ENCODE measurements at places on chromosomes 4 and X.

DNA sequence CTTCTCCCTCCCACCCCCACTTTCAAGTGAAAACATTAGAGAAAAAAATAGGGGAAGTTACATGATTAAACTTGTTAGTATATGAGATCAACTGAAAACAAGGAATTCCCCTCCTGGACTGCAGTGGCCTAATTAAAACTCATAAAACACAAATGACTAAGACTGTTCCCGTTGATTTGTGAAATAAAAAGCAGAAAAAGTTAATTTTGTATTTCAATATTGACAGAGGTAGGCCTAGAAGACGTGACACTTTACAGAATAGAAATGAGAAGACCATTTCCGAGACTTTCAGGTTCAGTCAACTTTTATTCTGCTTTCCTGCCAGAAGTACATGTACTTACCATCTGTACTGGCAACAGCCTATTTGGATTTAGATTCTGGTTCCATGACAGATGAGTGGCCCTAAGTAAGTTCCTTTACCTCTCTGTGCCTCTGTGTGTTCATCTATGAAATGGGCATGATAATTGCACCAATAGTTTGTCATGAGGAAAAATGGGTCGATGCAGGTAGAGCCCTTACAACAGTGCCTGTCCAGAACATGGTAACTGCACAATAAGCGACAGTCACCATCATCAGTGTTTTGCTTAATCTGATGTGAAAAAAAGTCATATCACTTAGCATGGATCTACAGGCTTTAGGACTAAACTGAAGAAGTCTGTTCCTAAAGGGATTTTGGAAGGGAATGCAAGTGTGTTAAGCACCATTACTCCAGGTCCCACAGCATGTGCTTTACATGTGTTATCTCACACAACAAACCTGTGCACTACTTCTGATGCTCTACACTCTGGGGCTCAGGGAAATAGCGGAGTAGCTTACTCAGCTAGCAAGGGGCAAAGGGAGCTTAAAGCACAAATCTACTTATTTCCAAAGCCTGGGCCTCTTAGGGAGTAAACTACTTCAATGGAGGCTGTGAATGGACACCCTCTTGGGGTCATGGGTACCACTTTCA, 562.3 kb upstream of the DIPK2B start:
- DNase-seq = peak; percentile 82

DNA sequence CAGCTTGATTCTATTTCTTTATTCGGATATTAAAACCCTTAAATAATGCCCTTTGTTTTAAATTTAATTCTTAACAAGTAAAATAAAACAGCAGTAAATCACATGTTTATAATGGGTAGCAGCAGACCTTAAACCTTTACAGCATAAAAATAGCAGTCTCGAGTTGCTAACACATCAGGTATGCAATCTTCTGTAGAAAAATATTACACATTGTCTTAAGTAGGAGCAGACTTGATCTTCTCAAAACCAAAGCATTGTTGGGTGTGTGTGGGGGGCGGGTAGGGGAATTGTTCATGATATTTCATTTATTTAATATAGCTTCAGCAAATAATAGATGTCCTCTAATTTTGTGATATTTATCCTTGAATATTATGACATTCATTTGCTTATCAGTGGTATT, 331.4 kb downstream of the PCDH7 start:
- DNase-seq = no peak

DNA sequence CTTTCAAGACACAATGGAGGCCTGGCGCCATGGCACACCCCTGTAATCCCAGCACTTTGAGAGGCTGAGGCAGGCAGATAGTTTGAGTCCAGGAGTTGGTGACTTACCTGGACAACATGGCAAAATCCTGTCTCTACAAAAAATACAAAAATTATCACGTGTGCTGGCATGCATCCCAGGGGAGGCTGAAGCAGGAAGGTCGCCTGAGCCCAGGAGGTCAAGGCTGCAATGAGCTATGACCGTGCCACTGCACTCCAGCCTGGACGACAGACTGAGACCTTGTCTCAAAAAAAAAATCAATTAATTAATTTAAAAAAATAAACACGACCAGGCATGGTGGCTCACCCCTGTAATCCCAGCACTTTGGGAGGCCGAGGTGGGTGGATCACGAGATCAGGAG, 2.0 kb upstream of the CTPS2 start:
- DNase-seq = no peak

GRCh38 chrX:20513185-20513584, 246.5 kb upstream of the RPS6KA3 start:
- DNase-seq = no peak

DNA sequence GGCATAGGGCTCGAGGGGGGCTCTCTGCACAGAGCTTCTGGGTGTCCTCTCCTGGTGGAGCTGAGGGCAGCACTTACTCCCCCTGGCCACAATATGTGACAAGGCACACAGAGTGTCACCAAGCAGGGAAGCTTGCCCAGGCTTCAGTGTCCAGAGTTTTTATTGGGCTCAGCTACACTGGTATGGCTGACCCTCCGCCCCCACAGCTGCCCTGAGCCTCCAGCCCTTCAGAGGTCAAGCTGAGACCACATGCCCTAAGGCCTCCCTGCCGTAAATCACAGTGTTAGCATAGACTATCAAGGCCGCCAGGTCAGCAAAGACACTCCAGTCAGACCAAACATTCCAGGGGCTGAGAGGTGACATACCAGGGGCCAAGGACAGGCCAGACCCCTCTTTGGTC, 59.0 kb downstream of the EVC start:
- no peak for DNase-seq
